ENCODE measurements at places on chromosomes 6 and 20.
A peak's percentile ranks its signal among the peaks of the same experiment; 100 is the strongest.

DNA sequence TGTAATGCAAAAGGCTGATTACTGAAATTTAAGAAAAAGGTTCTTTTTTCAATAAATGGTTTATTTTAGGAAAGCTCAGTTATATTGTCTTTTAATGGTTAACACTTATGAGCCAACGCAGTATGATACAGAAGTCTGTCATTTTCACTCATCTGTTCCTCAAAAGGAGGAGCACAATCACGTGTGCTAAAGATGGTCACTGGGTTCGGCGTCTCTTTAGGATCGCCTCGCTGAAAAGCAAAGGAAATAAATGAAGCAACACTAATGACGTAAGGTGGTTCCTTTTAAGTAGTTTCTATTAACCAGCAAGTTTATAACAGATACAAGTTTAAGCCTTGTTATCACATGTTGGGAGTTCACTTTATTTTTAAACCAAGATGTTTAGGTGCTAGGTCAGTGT lies 125.7 kb downstream of the MAP3K4 start:
- peak; percentile 17 for DNase-seq

- DNase-seq: no peak
Measured at GRCh38 chr6:129929433-129929832, 68.3 kb upstream of the TMEM244 start.

GRCh38 chr20:24407151-24407550 lies 62.3 kb upstream of the SYNDIG1 start:
- no peak for DNase-seq

DNA sequence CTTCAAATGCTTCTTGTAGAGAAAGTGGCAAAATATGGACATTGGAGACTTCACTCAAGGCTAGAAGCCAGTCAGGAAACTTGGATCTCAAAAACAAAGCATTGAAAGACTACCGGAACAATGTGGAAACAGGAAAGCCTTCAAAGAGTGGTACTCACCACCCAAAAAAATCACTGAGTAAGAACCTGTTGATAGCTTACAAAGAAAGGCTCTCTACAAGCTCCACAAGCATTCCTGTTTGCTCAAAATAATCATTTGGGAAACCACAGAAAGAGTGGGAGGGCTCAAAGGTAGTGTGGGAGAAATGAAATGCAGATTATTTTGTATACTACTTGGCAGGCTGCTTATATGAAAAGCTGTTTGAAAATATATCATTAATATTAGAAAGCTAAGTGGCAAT lies 9.5 kb upstream of the DST start:
- no peak for DNase-seq

GRCh38 chr6:38549795-38550194 lies 89.9 kb downstream of the BTBD9 start:
- no peak for DNase-seq

DNA sequence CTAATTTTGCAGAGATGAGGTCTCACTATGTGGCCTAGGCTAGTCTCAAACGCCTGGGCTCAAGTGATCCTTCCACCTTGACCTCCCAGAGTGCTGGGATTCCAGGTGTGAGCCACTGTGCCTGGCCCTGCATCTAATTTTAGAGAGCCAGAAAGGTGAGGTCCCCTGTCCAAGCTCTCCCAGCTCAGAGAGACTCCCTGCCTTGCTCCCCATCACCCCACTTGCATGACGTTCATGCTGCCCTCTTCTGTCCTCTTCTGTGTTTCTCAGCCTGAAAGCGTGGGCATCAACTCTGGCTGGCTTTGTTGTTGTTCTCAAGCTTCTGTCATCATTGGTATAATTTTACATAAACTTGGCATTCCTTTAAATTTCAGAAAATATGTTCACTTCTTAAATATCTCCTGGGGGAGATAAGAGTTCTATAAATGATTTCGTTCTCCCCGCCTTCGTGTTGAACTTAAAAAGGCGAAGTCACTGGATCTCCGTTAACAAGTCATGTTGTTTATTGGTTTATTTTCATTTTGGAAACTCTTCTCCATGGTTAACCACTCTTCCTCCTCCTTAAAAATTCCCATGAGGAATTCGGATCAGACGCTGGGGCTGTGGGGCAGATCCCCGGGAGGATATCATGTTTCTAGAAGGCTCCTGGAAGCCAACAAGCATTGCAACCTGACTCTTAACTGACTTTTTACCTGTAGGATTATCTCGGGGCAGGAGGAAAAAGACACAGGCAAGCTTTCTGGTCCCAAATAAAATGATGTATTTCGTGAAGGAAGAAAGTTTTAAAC lies 13.2 kb upstream of the PARD6B start:
- no peak for DNase-seq

GRCh38 chr20:63951398-63952209 lies 4.6 kb downstream of the UCKL1 start:
- DNase-seq: no peak

DNA sequence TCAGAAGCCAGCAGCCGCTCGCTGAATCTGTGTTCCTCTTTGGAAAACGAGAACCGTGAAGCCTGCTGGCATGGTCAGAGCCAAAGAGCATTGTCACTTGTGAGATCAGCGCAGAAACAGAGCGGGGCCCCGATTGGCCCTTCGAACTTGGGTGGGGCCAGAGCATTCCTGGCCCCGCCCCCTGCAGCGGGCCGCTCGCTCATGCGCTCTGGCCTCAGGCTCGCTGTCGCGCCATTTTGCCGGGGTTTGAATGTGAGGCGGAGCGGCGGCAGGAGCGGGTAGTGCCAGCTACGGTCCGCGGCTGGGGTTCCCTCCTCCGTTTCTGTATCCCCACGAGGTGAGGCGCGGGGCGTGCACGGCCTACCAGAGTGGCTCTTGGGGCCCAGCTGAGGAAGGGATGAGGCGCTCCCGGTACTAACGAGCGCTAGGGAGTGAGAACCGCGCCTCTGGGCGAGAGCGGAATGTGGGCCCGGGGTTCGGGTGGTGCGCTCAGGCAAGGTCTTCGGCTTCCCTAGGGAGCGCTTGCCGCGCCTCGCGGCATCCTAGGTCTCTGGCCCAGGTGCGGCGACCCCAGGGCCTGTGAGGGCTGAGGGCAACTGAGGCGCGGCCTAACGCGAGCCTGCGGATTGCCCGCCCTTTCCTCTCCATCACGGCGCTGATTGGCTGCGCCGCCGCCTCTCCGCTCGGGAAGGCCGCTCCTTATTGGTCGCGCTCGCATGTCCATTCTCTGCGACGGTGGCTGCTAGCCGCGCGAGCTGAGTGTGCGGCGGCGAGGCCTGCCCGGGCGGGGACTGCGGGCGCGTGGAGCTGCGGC lies at the start of gene CSE1L:
Gene CSE1L, plus strand, starts transcription at position 226 of the 814 bp plus-strand sequence. CDS start 12,152 bp downstream, outside the sequence.
- DNase-seq: peak; percentile 95

DNA sequence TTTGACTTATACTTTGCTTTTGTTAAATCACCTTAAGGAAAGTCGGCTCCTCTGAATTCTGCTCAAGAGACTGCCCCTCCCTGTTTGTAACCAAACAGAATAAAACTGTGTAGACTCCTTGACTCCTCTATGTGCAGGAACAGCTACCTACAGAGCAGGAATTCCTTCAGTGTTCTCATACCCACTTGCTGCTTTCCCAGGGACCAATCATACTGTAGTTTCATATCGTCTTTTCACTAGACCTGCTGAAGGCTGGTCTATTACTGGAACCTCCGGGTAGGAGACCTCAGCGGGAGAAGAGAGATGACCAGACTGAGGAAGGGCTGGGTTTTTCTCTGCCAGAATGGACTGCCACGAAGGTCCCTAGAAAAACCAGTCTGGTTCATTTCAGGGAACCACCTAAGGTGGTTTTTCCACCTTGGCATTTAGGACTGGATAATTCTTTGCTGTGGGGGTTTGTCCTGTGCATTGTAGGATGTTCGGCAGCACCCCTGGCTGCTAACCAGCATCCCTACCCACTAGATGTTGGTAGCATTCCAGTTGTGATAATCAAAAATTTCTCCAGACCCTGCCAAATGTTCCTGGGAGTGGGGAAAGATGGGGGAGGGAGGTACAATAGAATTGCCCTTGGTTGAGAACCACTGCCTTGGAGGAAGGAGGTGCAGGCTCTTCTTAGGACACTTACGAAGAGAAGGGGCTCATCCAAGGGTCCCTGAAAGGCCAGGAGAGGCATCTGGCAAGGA lies 80.5 kb downstream of the DNAAF9 start:
- DNase-seq: no peak

DNA sequence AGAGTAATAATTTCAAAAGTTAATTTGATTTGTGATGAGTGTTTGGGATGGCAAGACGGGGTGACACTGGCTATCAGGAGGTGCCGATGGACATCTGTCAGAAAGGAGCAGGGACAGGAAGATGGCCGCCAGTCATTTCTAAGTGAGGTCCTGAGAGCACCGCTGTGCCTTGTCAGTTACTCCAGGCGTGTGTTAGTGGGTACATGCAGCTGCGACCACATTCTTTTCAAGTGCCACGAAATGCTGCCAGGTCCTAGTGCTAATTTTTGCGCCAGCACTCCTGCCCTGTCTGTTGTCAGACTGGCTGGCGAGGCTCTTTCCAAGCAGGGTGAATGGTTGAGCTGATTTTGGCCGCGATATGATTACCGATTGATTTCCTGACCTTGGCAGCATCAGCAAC lies 64.6 kb upstream of the INSM1 start:
- DNase-seq: no peak

DNA sequence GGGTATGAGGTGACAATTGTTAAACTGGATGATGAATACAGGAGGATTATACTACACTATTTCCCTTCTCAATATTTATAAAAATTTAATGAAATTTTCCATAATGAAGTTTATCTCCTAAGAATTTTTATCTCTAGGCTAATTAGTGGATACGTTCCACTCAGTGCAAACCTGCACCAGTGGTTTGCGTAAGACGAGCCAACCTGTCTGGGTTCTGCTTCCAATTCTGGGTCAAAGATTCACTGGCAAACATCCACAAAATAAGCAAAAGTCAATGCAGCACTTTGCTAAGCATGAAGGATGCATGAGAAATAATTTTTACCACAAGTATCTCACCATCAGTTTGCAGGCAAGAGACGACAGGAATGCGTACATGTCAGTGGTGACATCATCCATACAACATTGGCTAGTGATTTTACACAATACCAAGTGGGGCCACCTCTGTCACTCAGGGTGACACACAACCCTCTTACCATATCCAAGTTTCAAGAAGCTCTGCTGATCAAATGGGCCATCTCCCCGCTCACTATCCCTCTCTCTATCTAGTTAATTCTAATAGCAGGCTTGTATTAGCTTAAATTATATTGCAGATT lies 51.7 kb downstream of the FAM50B start:
- no peak for DNase-seq

- DNase-seq: no peak
Measured at GRCh38 chr6:16251706-16252105, 13.3 kb downstream of the GMPR start.

- DNase-seq: no peak
Measured at GRCh38 chr20:44914924-44915323, 5.1 kb downstream of the PABPC1L start.

DNA sequence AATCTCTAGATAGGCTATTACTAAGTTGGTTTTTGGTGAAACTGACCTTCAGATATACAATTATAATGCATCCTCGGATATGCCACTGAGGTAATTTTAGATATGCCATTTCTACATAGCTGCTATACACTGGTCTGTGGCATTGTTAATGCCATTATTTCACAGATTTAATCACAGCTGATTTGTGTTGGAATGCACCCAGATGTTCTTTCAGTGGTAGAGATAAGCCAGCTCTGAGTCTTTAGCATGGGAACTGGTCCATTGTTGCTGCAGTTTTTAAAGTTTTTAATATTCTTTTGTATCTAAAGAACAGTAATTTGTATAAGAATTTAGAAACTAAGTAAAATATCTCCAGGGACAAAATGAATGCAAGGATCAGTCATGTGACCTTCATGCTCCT lies 6.8 kb downstream of the TMX4 start:
- no peak for DNase-seq

- DNase-seq: no peak
Measured at GRCh38 chr6:128216917-128217316, 303.5 kb downstream of the PTPRK start.

DNA sequence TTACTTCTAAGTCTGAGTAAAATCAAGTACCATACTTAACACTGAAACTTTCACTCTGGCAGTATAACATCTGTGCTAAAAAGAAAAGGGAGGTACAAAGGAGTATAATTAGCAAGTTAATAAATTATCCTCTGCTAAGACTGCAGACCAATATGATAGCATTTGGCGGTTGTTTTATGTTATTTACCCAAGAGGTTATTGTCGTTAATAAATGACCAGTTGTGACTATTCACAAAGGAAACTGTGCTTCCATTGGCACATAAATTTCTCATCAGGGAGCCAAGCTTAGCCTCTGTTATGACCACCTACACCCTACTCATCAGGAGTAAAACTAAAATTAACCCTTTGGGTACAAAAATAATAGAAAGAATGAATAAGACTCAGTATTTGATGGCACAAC lies 86.5 kb downstream of the CRYBG1 start:
- DNase-seq: no peak

DNA sequence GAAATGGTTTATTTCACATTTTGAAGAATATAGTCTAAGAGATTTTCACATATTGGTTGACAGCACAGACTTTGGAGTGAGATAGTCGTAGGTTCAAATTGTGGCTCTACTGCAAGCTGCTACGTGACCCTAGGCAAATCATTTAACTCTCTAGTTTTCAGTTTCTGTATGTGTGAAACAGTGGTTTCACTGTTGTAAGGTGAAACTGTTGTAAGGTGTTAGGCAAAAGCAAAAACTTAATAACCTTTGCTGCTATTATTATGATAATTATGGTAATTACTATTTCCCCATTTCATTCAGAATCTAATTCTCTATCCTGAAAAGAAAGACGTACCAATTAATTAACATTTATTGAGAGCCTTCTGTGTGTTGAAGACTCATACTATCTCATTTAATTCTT lies 144.2 kb downstream of the REV3L start:
- DNase-seq: peak; percentile 1

GRCh38 chr6:31901415-31901952 lies 402 bp downstream of the ZBTB12 start:
- peak; percentile 66 for DNase-seq

DNA sequence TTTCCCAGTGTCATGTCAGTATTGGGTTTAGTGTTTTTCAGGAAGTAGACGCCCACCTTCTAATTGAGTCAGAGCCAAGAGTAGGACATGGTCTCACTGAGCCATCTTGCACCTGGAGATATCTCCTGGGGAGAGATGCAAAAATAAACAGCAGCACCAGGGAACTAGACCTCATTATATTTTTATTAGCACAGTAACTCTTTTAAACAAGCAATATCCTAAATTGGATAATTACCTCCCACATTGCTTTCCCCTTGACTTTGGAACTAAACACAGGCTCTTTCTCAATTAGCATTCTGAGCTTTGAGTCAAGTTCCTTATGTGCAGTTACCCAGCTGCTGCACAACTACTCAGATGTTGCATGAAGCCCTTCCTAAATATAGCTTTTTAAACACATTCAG lies 175.4 kb downstream of the IBTK start:
- DNase-seq: no peak

DNA sequence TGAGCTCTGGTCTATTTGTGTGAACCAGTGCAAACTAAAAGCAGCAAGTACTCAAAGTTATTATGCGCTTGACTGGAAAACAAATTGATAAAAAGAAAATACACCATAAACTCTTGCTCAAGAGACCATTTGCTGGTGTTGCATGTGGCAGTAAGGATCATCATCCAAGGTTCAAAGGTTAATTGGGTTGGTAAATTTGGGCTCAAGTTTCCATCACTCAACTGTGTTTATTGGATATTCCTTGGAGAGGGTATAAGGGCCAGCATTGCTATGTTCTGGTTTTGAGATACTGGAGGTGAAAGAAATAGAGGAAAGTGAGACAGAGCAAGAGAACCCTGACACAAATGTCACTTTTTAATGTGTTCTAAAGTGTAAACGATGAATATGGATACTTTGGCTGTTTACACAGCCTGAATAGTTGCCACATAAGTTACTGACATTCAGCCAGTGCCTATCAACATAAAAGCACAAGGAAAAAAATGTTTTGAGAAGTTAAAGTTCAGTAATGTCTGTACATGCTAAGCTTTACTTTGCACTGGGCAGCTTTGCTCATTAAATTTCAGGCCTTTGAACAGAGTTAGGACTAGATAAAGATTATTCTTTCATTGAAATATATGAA lies 736.1 kb downstream of the HDGFL1 start:
- DNase-seq: no peak

Measured in CD4-positive, alpha-beta T cell treated with Interleukin-17A for 1 hour (primary cell).